ENCODE measurements at places on chromosomes 4 and X.

- peak; percentile 43 for DNase-seq
These were observed 32.3 kb downstream of the BBS12 start for GRCh38 chr4:122764821-122765215.

DNA sequence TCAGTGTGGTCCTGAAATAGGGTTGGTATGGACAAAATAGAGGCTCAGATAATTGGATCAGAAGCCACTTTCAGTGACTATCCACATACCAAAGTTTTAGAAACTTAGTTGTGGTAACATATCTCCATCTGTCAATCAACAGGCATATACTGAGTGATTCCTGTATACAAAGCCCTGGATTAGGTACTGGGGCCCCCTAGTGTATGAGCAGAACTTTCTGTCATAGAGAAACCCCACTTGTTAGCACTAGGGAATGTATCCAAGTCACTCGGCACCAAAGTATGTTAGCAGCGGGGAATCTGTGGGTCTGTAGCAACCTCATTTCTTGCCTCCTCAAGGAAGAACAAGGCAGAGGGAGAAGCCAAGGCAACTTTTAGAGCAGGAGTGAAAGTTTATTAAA is 50.7 kb downstream of the MAP7D3 start:
- DNase-seq: no peak

DNA sequence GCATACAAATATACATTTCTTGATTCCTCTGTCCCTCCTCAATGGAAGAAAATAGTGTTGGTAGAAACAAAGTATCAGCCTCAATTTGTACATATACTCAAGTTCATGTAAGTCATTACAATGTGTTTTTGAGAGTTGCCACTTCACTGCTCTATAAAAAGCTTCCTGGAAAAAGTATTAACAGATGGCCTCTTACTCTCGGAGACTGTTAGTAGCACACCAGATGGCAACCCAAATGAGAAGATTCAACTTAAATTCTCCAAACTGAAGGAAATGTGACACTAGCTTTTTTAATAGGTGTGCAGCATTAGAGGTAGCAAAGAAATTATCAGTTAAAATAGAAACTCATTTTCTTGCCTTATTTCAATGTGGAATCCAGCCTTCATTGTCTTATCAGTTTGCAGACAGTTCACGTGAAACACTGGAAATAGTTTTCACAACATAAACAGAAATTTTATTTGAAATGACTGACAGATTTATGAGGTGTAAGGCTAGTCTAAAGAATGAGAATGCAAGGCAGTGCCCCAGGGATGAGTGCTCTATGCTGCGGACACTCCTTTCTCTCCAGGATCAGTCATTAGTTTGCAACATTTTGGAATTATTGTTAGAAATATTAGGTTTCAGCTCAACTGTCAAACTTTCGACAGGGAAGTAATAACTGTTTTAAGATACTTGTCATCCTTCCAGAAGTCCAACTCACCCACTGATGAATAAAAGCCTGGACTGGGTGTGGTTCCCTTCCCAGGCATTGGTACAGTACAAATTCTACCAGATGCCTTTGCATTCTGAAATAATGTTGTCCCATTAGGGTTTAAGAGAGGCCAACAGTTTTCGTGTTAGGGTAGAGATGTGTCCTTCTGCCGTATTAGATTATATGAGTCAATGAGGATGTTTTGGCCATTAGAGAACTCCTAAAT is 50.9 kb downstream of the IDS start:
- no peak for DNase-seq

DNA sequence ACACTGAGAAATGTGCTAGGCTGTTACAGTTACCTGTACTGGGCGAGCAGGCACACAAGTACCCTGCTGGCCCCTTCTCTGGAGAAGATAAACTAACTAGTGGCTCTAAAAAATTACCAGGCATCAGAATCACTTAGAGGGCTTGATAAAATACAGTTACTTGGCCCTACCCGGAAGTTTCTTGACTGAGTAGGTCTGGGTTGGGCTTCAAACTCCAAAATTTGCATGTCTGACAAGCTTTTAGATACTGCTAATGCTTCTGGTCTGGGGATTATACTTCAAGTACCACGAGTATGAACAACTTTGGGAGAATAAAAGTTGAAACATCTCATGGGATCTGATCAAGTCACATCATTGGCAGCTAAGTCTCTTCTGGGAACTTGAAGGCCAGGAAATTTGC is 30.8 kb downstream of the CEP135 start:
- DNase-seq: no peak

DNA sequence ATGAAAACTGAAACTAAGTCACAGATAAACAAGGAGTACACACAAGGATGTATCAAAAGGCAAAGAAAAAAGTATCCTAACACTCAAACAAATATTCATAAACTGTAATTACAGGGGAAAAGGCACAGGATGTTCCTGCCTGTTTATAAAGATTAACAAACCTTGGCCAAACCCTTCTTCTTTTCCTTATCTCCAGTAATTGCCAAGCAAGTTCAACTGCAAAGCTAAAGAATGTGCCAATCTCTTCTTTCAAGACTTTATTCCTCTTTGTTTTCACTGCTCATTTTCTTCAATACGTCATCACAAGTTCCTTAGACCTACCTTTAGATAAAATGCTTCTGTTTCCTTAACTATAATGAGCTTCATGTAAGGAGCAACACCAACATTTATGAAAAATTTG is 171.2 kb downstream of the AMELX start:
- no peak for DNase-seq

Measured in LoVo (cell line).